ENCODE measurements at places on chromosomes 4 and X. TPM values are rescaled to one million over a fixed set of nuclear protein-coding genes. Genes with fewer than 3 reads are reported as not detected.

GRCh38 chr4:73859614-73860088 is 6.6 kb downstream of the PF4V1 start:
- no peaks in the 10 kb centered on the region for H3K36me3 ChIP-seq
- no peak for DNase-seq
- no peaks in the 10 kb centered on the region for H3K4me1 ChIP-seq
- no peak overlapping the region for H3K27ac ChIP-seq
- no peak overlapping the region for H3K4me3 ChIP-seq

GRCh38 chr4:122450847-122451246 is 5.7 kb downstream of the IL2 start:
- H3K4me1 ChIP-seq = no peaks in the 10 kb centered on the region
- no peaks in the 10 kb centered on the region for H3K27me3 ChIP-seq
- H3K36me3 ChIP-seq = no peaks in the 10 kb centered on the region

Gene GK
- total RNA-seq = 3.3 TPM

Gene SERPINA7
- not detected for total RNA-seq

DNA sequence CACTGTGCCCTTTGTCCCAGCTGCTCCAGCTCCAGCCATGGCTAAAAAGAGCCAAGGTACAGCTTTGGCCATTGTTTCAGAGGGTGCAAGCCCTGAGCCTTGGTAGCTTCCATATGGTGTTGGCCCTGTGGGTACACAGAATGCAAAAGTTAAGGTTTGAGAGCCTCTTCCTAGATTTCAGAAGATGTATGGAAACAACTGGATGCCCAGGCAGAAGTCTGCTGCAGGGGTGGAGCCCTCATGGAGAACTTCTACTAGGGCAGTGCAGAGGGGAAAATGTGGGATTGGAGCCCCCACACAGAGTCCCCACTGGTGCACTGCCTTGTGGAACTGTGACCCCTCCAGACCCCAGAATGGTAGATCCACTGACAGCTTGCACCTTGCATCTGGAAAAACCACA is 70.9 kb upstream of the MSX1 start:
- DNase-seq = no peak
- no peak overlapping the region for H3K27ac ChIP-seq
- no peaks in the 10 kb centered on the region for H3K36me3 ChIP-seq
- H3K27me3 ChIP-seq = no peaks in the 10 kb centered on the region
- H3K4me1 ChIP-seq = no peaks in the 10 kb centered on the region

DNA sequence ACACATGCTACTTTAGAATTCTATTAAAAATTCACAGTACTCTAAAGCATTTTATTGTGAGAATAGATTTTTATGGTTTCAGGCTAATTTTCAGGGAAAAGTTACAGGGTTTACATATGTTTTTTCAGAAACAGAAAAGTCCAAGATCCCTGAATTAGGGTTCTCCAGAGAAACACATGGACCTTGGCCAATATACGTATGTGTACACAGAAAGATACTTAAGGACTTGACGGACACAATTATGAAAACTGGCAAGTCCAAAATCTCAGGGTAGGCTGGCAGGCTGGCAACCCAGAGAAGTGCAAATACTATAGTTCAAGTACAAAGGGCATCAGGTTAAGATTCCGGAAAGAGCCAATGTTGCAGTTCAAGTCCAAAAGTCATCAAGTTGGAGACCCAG is 1897.8 kb upstream of the PCDH10 start:
- no peak overlapping the region for H3K4me3 ChIP-seq
- no peaks in the 10 kb centered on the region for H3K27me3 ChIP-seq
- no peaks in the 10 kb centered on the region for H3K4me1 ChIP-seq

Gene SMIM43
- 0.87 TPM for total RNA-seq

GRCh38 chrX:136318156-136318555 is 17.4 kb downstream of the ADGRG4 start:
- no peaks in the 10 kb centered on the region for H3K36me3 ChIP-seq
- no peak for DNase-seq
- no peaks in the 10 kb centered on the region for H3K4me1 ChIP-seq
- no peaks in the 10 kb centered on the region for H3K27me3 ChIP-seq

Gene NPY5R
- total RNA-seq = 0.93 TPM

Gene CTAG2
- total RNA-seq = 17.3 TPM

GRCh38 chrX:11381464-11381863 is 88.3 kb downstream of the AMELX start:
- H3K27me3 ChIP-seq = no peaks in the 10 kb centered on the region
- H3K4me1 ChIP-seq = no peaks in the 10 kb centered on the region
- no peak overlapping the region for H3K27ac ChIP-seq
- no peaks in the 10 kb centered on the region for H3K36me3 ChIP-seq

- H3K27ac ChIP-seq = no peak overlapping the region
- no peaks in the 10 kb centered on the region for H3K4me1 ChIP-seq
- no peaks in the 10 kb centered on the region for H3K36me3 ChIP-seq
Measured at GRCh38 chrX:124023838-124024238, 62.3 kb downstream of the STAG2 start.

Gene ANXA3
- 1.1 TPM for total RNA-seq

- DNase-seq = no peak
- no peaks in the 10 kb centered on the region for H3K36me3 ChIP-seq
- H3K27ac ChIP-seq = no peak overlapping the region
- H3K4me1 ChIP-seq = no peaks in the 10 kb centered on the region
- H3K27me3 ChIP-seq = no peaks in the 10 kb centered on the region
Measured at GRCh38 chr4:102598086-102598761, 97.1 kb downstream of the NFKB1 start.

Gene GUF1
- 22.4 TPM for total RNA-seq

GRCh38 chr4:112410364-112410763 is 105.6 kb downstream of the NEUROG2 start:
- no peak overlapping the region for H3K27ac ChIP-seq
- H3K4me1 ChIP-seq = no peaks in the 10 kb centered on the region
- no peaks in the 10 kb centered on the region for H3K27me3 ChIP-seq
- H3K36me3 ChIP-seq = no peaks in the 10 kb centered on the region

GRCh38 chrX:106684207-106684606 is 42.3 kb upstream of the RNF128 start:
- no peak overlapping the region for H3K4me3 ChIP-seq
- H3K36me3 ChIP-seq = no peaks in the 10 kb centered on the region
- H3K4me1 ChIP-seq = no peaks in the 10 kb centered on the region
- no peak overlapping the region for H3K27ac ChIP-seq

Gene PASD1
- 34.1 TPM for total RNA-seq

DNA sequence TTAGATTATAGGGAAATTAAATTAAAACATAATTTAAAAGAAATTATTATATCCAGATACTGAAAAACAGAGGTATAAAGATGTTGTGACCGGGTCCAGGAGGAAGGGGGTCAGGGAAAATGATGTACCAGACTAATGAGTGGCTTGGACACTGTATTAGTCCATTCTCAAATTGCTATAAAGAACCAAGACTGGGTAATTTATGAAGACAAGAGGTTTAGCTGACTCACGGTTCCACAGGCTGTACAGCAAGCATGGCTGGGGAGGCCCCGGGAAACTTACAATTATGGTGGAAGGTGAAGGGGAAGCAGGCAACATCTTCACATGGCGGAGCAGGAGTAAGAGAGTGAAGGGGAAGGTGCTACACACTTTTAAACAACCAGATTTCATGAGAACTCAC is 3.4 kb upstream of the FAM9B start:
- no peaks in the 10 kb centered on the region for H3K36me3 ChIP-seq
- no peaks in the 10 kb centered on the region for H3K4me1 ChIP-seq
- DNase-seq = no peak
- no peak overlapping the region for H3K4me3 ChIP-seq
- no peaks in the 10 kb centered on the region for H3K27me3 ChIP-seq

GRCh38 chr4:41887821-41888686 is 47.2 kb upstream of the TMEM33 start:
- H3K27ac ChIP-seq = no peak overlapping the region
- DNase-seq = peak; percentile 72
- H3K4me3 ChIP-seq = no peak overlapping the region
- no peaks in the 10 kb centered on the region for H3K36me3 ChIP-seq

DNA sequence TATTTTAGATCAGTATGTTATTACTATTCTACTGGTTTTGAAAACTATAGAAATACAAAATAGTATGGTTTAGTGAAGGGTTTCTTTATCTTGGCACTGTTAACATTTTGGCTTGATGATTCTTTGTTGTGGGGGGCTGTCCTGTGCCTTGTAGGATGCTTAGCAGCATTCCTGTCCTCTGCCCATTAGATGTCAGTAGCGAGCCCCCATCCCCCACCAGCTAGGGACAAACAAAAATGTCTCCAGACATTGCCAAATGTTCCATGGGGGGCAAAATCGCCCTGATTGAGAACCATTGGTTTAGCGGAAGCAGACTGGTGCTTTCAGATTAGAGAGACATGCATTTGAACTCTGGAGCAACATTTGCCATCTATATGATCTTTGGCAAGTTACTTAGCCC is 23.3 kb downstream of the SPARCL1 start:
- H3K36me3 ChIP-seq = no peaks in the 10 kb centered on the region
- H3K4me3 ChIP-seq = no peak overlapping the region
- H3K4me1 ChIP-seq = no peaks in the 10 kb centered on the region
- no peak overlapping the region for H3K27ac ChIP-seq
- H3K27me3 ChIP-seq = no peaks in the 10 kb centered on the region

Gene ABRAXAS1
- 30.7 TPM for total RNA-seq

- no peak for DNase-seq
- no peak overlapping the region for H3K4me3 ChIP-seq
- no peaks in the 10 kb centered on the region for H3K27me3 ChIP-seq
- no peak overlapping the region for H3K27ac ChIP-seq
- H3K4me1 ChIP-seq = peaks cover 4% of the 10 kb centered on the region
- H3K36me3 ChIP-seq = no peaks in the 10 kb centered on the region
Measured at GRCh38 chr4:152784490-152785350, 5.0 kb downstream of the ARFIP1 start.

DNA sequence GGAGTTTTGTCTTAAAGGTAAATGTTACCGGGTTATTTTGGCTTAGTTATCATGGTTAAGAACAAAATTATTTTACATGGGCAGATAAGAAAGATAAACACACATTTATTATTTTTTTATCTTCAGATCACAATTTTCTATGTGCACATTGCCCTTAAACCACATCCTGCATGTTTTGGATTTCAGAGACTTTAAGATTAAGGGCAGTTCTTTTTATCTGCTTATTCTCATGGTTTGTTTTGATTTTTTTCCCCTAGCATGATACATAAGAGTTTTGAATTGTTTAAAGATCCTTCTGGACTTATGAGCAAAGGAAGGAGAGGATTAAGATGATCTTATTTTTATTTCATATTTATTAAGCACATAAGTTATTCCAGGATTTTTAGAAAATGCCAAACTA is 190.1 kb upstream of the BMP3 start:
- H3K4me3 ChIP-seq = no peak overlapping the region
- no peaks in the 10 kb centered on the region for H3K36me3 ChIP-seq
- no peak for DNase-seq
- H3K27me3 ChIP-seq = no peaks in the 10 kb centered on the region

- DNase-seq = no peak
- no peak overlapping the region for H3K4me3 ChIP-seq
- H3K4me1 ChIP-seq = no peaks in the 10 kb centered on the region
- no peaks in the 10 kb centered on the region for H3K36me3 ChIP-seq
Measured at GRCh38 chr4:97851115-97851514, 292.2 kb downstream of the STPG2 start.

- no peak for DNase-seq
- no peaks in the 10 kb centered on the region for H3K4me1 ChIP-seq
- H3K27ac ChIP-seq = no peak overlapping the region
- no peak overlapping the region for H3K4me3 ChIP-seq
- H3K27me3 ChIP-seq = no peaks in the 10 kb centered on the region
Measured at GRCh38 chr4:141009931-141010330, 123.3 kb downstream of the RNF150 start.

DNA sequence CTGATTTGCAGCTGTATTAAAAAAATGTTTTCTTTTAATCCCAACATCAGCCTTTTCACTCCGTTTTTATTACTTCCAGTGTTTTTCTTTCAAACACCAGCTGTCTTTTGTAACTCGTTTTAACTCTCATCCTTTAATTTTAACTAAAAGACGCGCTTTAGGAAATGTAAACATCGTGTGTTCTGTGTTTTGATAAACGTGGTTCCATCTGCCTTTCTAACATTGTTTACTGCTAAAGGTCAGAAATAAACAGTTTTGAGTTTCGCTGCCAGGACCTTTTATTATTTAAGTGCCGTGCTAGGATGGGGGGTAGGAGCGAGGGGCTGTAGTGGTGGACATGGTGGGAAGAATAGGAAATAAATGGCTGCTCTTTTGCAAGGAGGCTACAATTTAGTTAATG is 1.5 kb downstream of the N4BP2 start:
- H3K27me3 ChIP-seq = no peaks in the 10 kb centered on the region
- peaks cover 6% of the 10 kb centered on the region for H3K4me1 ChIP-seq
- H3K4me3 ChIP-seq = peak overlapping the region; percentile 96
- peak overlapping the region; percentile 100 for H3K27ac ChIP-seq
- H3K36me3 ChIP-seq = no peaks in the 10 kb centered on the region
- DNase-seq = no peak

DNA sequence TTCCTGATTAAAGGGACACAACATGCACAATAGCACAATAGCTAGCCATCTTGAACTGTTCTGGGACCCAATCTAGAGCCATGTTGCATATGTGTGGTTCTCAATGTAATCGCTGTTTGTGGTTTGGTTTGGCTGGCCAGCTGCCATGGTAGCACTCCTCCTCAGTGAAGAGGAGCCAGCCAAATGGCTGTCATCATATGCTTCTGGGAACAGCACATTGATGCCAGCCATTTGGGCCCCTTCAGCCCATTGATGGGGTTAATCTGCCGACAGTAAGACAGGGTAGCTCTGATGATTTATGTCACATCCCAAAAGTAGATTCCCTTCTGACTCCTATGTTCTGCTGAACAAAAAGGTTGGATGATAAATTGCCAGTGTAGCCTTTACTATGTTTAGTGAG is 48.5 kb downstream of the AWAT2 start:
- no peak overlapping the region for H3K4me3 ChIP-seq
- no peaks in the 10 kb centered on the region for H3K36me3 ChIP-seq
- no peak overlapping the region for H3K27ac ChIP-seq
- DNase-seq = no peak
- H3K4me1 ChIP-seq = no peaks in the 10 kb centered on the region

- H3K4me1 ChIP-seq = no peaks in the 10 kb centered on the region
- H3K36me3 ChIP-seq = no peaks in the 10 kb centered on the region
- no peak overlapping the region for H3K27ac ChIP-seq
- no peak overlapping the region for H3K4me3 ChIP-seq
Measured at GRCh38 chrX:66193821-66194220, 29.8 kb downstream of the HEPH start.

Measured in testis (tissue), 5 donors.